ENCODE measurements at places on chromosomes 7 and 10.

- no peak for DNase-seq
Measured at GRCh38 chr10:110426294-110427181, 71.2 kb upstream of the DUSP5 start.

DNA sequence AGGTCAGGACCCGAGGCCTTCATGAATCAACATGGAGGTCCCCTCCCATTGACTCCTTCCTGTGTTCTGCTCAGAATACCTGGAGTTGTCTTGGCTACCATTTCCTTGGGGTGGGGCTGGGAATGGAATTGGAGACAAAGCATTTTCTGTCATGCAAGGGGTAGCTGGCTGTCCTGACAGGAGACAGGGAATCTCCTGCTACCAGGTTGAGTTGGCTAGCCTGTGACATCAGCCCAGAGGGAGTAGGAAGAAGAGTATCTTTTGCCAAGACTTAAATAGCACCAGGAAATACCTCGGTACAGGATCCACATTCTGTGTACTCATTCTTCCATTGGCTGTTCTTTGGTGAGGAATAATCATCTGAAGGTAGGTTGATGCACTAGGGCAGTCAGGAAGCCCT lies 4.9 kb downstream of the ZDHHC16 start:
- DNase-seq, result no peak

GRCh38 chr10:131980761-131981428 lies 828 bp downstream of the BNIP3 start:
- DNase-seq, result no peak

- DNase-seq, result no peak
Measured at GRCh38 chr7:142024547-142024946, 28.9 kb downstream of the MGAM start.

DNA sequence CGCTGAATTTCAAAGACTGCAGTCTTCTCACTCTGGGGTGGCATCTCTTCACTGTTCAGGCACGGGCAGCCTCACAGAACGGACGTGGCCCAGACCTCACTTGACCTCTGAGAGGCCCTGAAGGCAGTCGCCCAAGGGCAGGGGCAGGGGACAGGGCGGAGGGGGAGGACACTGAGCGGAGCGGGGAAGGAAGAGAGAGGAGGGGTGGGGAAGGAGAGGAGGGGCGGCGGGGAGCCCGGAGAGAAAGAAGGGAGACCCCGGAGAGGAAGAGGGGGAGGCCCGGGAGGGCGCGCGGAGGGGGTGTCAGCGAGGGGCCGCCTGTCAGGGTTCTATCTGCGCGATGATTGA lies 58.7 kb upstream of the COMTD1 start:
- DNase-seq, result no peak

GRCh38 chr7:1054438-1054837 lies 10.1 kb downstream of the GPR146 start:
- DNase-seq, result no peak

GRCh38 chr7:71470830-71471229 lies 338.9 kb downstream of the GALNT17 start:
- DNase-seq, result no peak

All from activated effector memory CD4-positive, alpha-beta T cell treated with anti-CD3 and anti-CD28 coated beads, Interleukin-2, amount 50 U/mL, for 16 hours (primary cell).